ENCODE measurements at places on chromosomes 3 and 15.

DNA sequence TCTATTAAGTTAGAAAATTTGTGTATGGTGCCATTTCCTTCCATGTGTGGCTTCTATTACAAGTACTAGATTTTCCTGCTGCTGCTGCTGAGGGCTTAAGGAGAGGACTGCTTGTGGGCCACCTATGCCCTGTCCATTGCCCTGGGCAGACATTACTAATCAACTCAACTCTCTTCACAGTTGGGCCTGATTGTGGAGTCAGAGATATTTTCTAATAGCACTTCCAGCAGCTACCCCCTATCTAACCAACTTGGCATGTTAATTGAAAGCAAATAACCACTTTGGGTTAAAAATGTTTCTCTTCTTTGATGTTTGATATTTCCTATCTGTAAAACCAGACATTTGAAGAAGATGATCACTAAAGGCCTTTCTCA lies 242.0 kb downstream of the EDEM1 start:
- no peak for DNase-seq

DNA sequence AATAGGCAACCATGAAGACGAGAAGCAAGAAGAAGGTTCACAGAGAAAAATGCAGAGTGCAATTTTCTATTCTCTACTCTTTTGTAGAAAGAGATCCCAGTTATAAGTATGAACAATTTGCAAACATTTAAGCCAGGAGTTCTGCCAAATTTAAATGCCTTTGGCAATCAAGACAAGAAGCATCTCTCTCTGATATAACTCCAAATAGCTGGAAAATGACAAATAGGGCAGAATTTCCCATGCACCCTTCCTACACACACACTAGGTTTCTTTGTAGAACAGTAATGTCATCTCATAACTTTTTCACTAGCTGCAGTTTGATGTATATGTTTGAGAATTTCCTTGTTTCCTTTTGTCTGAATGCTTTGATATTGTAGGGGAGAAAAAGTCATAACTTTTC lies 333.5 kb upstream of the AZI2 start:
- DNase-seq, result no peak

DNA sequence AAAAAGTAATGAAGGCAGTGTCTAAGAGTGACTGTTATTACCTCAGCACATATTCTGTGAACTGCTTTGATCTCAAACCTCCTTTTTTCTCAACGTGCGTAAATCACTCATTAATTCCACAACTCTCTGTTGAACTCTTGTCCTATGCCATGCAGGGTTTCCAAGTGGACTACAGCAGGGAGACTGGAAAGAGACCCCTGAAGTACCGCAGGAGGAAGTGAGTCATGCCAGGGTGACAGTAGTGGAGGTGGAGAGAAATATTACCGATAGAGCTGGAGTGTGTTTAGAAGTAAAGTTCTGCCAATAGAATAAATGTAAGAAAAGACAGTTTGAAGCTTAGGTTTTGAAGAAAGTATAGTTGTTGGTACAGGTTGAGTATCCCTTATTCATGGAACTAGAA lies 908.9 kb downstream of the ROBO1 start:
- no peak for DNase-seq

GRCh38 chr15:88465633-88466224 lies 1.5 kb downstream of the MRPL46 start:
- DNase-seq, result peak; percentile 59

DNA sequence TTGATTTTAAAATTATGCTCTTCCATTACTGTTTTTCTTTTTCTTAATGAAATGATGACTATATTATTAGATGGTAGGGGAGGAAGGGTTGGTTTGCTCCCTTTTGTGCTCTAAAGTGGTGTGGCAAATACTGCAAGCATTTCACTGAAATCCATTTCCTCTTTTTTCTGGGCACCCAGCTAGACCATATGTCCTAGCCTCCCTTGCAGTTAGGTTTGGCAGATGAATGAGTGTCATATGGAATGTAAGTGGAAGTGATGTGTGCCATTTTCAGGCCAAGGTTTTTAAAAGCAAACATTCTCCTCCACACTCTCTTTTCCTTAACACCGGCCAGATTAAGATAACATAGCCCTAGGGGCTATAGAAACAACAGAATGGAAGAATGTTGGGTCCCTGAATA lies 363.0 kb downstream of the FGF12 start:
- no peak for DNase-seq

DNA sequence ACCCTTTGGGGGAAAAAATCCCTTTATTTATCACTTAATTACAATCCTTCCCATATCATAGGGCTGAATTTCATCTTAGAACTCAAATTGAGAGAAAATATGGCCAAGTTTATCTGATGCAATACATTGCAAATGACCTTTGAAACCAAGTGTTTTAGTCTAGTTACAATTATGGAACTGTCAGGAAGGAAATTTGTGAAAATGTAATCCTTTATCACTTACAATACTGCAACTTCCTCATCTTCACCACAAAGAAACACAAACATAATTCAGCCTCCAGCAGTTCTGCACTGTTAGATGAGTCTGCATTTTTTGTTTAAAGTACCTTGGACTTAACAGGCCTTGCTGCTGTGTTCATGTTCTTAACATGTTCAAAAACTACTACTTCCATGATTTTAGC lies 4.6 kb downstream of the CCPG1 start:
- DNase-seq, result no peak

GRCh38 chr15:88529021-88529630 lies 17.4 kb downstream of the DET1 start:
- no peak for DNase-seq

DNA sequence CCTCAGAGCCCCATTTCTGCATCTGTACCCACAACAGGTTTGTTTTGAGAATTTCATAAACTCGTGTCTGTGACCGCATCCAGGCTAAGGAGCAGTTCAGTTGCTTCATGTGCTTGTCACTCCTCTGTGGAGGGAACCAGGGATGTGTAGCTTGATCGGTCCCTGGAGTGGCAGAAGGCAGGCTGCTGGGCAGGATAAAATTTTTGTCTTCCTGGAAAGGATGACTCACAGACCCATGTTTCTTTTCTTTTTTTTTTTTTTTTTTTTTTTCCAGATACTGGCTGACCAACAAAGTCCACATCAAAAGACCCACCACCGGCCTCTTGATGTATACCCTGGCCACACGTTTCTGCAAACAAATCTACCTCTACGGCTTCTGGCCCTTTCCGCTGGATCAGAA lies 70.1 kb downstream of the ST8SIA2 start:
- DNase-seq, result no peak

DNA sequence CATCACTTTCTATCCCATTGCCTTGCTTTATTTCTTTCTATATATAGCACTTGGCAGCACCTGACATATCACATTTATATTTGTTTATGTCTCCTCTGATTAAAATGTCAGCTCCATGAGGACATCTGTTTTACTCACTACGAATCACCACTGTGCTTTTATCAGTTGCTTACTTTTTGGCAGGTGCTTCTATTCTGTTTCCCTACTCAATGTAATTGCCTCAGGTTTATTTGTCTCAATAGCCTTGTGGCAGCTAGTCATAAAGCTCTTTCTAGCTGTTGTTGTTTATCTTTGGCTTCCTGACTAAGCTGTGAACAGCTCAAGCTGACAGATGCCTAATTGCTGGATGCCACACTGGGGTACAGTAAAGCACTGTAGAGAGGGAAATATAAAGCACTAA lies 85.5 kb downstream of the VPS13C start:
- no peak for DNase-seq

DNA sequence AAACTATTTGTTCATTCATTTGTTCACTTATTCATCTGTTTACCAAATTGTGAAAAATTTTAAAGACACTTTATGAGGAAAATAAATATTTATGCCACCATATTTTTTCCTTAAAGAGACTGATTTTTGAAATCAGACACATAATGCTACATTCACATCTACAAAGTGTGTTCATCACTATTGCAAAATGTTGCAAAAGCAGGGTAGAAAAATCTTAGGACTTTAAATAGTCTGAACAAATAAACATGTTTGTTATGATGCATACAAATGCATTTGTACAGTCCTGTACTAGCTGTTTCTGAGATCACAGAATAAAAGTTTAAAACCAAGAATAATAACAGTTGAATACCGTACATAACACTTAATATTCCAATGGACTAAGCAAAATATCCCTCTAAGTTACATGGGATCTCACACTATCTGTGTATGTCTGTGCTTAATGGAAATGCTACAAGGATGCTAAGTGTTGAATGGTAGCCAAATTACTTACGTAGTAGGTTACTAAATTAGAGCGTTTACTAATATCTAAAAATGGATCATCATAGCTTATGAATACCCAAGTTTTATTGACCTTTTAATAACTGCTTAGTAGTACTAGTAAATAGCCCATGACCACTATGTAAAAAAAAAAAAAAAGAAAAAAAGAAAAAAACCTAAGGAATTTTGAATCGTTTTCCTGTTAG lies 25.1 kb downstream of the ATP11B start:
- no peak for DNase-seq

GRCh38 chr3:63193647-63194046 lies 84.5 kb upstream of the SYNPR start:
- DNase-seq, result no peak

DNA sequence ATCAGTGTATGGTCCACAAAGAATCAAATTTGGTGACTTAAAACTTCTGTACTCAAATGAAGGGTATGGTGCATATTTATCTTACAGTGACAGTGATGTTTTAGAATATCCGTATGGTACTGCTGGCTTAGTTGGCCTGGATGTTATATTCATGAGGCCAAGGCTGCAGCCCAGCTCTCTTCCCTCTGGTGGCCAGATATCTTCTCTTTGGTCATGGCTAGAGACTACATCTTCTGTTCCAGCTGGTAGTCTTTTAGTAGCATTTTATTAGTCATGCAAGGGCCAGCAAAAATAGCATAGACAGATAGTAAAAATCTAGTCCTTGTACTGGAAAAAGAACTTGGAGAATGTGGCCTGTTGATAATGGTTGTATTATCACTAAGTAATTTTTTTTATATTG lies 124.0 kb upstream of the ROPN1 start:
- DNase-seq, result no peak

GRCh38 chr15:83710452-83710851 lies 56.5 kb downstream of the ADAMTSL3 start:
- no peak for DNase-seq

GRCh38 chr15:91930092-91930491 lies 76.6 kb downstream of the SLCO3A1 start:
- DNase-seq, result no peak

DNA sequence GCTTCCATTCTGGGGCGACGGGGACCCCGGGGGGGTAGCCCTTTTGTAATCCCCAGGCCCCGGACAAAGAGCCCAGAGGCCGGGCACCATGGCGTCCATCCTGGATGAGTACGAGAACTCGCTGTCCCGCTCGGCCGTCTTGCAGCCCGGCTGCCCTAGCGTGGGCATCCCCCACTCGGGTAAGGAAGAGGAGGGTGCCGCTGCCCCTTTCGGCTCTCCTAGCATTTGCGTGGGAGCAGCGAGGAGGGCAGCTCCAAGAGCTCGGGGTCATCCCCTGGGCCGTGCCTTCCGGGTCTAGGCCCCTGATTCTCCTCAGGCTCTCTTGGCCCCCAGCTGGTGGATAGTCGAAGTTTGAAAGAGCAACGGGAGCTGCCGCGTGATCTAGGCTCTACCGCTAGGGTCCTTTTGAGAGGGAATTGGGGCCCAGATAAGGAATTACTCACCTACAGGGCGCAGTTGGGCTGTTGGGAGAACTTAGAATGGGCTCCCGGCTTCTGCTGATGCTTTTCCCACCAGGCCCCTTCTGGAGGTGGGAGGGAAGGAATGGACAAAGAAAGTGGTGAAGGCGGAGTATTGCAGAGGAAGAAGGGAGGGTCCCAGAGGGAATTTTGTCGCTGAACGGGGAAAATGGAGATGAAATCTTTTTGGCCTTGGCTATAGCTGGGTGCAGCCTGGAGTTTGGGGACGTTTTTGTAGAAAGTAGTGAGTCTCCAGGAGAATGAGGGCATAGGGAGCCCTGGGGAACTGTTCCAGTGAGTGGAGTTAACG lies 615 bp downstream of the VPS18 start:
- DNase-seq, result peak; percentile 74

GRCh38 chr15:57146506-57147201 lies 228.2 kb downstream of the TCF12 start:
- DNase-seq, result no peak

DNA sequence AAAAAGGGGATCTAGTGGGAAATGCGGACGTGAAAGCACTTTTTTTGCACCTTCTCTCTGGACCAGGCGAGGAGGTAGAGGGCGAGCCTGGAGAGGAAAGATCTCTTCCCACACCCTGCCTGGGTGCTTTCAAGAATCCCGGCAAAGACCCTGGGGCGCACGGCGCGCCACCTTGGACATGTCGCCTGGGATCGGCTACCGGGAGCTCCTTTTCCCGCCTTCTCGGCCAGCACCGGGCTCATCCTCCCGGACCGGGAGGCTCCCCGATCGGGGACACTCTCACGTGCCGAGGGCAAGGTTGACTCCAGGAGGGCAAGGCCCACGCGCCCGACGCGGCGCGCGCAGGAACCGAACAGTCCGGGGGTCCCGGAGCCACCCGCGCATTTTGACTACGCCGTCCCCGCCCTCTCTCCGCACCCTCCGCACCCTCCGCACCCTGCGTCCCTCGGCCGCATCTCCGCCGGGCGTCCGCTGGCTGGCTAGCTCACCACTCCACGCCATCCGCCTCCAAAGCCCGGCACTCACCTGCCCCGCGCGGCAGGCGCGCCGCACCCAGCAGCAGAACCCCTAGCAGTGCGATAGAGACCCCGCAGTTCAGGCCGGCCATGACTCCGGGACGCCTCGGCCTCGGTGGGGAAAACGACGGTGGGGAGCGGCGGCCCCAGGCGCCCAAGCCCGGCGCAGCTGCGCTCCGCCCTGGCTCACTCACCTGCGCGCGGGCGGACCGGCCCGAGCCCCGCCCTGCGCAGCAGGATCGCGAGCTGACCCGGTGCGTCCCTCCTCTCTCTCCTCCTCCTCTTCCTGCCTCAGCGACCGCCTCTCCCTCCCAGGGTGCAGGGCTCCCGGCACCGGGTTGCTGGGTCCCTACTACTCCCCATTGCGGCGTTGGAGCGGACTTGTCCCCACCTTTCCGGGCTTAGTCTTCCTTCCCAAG lies at the start of gene CDCP1:
TSS of gene CDCP1 (minus strand) at position 698 of the 934 bp plus-strand sequence. CDS start at position 607, 91 bp downstream.
- no peak for DNase-seq

DNA sequence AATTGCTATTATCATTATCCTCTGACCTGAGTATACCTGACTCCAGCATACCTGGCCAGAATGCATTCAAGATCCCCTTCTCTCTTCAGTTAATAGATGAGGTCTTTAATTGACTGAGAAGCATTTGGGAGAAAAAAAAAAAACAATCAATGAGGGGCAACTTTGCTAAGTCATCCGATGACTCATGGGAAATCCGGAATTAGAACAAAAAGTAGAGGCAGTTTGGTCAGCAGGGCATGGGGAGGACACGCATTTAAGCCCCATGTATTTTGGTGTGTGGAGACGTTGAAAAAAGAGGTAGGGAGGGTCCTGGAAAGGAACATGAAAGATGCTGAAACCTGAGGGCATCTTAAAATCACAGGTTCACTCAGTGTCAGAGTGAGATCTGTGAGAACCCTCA lies 256.2 kb downstream of the RORA start:
- DNase-seq, result no peak

DNA sequence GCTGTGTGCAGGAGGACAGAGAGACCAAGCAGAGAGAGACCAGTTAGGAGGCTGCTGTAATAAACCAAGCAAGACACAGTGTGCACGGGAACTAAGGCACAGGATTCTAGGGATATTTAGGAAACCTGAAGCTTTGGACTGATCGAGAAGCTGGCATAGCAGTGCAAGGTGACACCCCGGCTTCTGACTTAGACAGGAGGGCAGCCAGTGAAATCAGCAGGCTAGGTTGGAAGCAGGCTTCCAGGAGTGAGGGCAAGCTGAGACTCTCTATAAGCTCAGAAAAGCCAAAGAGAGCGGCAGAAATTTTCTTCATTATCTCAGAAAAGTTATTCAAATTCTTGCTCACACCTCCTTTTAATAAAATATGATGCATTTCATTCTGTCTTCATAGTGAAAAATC lies 104.6 kb downstream of the LIPC start:
- DNase-seq, result no peak

GRCh38 chr15:56758770-56759449 lies 25.6 kb upstream of the ZNF280D start:
- no peak for DNase-seq

All from adrenal gland (tissue), 19 donors.